ENCODE measurements at places on chromosomes 3 and 15.

- DNase-seq = no peak
Measured at GRCh38 chr3:151599103-151599672, 134.5 kb upstream of the AADACL2 start.

DNA sequence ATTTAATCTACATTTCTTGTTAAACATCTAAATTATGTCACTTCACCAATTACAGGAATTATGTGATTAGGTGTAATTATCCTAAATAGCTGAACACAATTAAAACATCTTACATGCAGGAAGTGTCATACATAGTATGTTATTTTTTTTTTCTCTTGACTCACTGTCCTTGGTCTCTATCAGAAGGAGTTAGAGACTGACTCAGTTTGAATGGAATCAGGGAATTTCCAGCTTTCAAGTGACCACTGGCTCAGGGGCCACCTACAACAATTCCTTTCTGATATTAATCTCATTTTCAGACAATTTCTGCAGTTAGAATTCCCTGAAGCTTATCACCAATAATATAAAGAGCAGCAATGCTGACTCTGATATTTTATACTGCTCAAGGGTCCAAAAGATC, 400.7 kb downstream of the ROBO1 start:
- DNase-seq = no peak

DNA sequence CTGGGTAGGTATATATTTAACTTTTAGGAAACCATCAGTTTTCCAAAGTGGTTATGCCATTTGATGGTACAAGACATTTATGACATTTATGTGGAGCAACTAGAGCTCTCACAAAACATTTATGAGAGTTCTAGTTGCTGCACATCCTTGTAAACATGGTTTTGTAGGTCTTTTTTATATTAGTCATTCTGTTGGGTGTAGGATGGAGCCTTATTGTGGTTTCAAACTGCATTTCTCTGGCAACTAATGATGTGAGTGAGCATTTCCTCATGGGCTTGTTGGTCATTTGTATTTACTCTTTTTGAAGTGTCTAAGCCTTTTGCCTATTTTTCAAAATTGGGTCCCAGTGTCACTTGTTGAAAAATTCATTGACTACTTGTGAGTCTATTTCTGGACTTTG, 45.7 kb upstream of the MGLL start:
- DNase-seq = no peak

DNA sequence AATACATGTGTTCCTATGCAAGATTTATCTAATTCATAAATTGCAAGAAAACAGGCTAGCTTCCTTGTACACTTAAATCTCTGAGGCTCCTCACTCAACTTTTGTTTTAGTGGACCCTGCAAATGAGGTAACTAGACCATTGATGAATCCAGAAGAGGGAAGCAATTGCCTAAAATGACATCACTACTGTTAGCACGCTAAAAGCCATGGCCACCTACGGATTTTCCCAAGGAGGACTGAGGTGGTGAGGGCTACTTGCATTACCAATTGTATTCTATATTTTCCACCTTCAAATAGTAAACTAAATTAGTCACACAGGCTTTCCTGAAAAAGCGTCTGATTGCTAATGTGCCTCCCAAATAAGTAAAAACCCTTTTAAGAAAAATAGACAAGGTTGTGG, 140.7 kb downstream of the GADL1 start:
- DNase-seq = no peak

GRCh38 chr3:114504941-114505628, 211.3 kb downstream of the TIGIT start:
- no peak for DNase-seq

Measured in stimulated activated CD8-positive, alpha-beta memory T cell treated with anti-CD3 and anti-CD28 coated beads, Interleukin-7, amount 100 ng/mL, for 1 hour (primary cell).